ENCODE measurements at places on chromosomes 12 and 14. TPM values are rescaled to one million over a fixed set of nuclear protein-coding genes. Genes with fewer than 3 reads are reported as not detected.

- no peak for DNase-seq
- no peaks in the 10 kb centered on the region for H3K36me3 ChIP-seq
- H3K27ac ChIP-seq = no peak overlapping the region
- no peak overlapping the region for H3K4me3 ChIP-seq
Observed at GRCh38 chr12:13206560-13206897, 10.0 kb downstream of the EMP1 start.

GRCh38 chr12:74689071-74689655, 151.5 kb downstream of the ATXN7L3B start:
- no peaks in the 10 kb centered on the region for H3K4me1 ChIP-seq
- no peaks in the 10 kb centered on the region for H3K36me3 ChIP-seq
- no peak for DNase-seq
- no peak overlapping the region for H3K4me3 ChIP-seq
- H3K27me3 ChIP-seq = no peaks in the 10 kb centered on the region
- no peak overlapping the region for H3K27ac ChIP-seq

Gene KRT74
- not detected for total RNA-seq

Gene AQP6
- not detected for total RNA-seq

Data from pancreas (tissue), 10 donors.